ENCODE measurements at places on chromosomes 4 and X.

DNA sequence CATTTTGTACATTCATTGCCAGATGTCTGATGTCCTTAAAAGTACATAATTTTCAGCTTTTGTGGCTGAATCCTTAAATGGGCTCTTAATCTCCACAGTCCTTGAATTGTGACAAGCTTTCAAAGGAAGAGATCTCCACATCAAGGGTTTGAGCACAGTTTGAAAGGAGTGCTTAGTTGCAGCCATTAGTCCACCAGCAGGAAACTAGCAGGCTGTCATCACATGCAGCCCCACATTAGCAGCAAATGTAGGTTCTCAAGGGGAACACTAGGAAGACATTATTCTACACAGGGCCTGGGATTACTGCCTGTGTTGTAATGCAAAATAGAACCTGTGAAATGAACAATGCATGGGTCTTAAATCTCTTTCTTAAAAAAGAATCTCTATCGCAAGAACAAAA lies 173.2 kb downstream of the CBLL2 start:
- H3K4me3 ChIP-seq = no peak overlapping the region
- no peak for DNase-seq
- H3K4me1 ChIP-seq = no peaks in the 10 kb centered on the region
- no peaks in the 10 kb centered on the region for H3K36me3 ChIP-seq

GRCh38 chr4:4321951-4322688 lies 32.1 kb downstream of the ZBTB49 start:
- DNase-seq = no peak
- no peak overlapping the region for H3K27ac ChIP-seq
- no peaks in the 10 kb centered on the region for H3K4me1 ChIP-seq
- no peak overlapping the region for H3K4me3 ChIP-seq

DNA sequence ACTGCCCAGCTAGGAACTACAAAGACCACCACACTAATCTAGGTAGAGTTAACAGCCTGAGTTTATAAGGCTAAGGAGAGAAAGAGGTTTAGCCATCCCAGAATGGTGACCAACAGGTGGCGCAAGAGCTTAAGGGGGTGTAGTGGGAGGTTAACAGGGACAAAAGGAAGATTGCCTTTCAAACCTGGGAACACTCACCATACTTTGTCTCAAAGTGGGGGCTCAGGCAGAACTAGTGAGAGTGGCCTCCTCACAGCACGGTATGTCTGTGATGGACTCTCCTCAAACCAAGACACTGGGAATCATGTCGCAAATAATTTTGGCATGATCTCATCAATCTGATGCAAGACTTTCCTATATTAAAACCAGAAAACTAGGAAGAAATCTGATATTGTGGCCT lies 23.4 kb downstream of the CCNI start:
- H3K4me3 ChIP-seq = no peak overlapping the region
- no peak overlapping the region for H3K27ac ChIP-seq
- H3K27me3 ChIP-seq = no peaks in the 10 kb centered on the region
- DNase-seq = peak; percentile 54

- no peak for DNase-seq
- no peaks in the 10 kb centered on the region for H3K36me3 ChIP-seq
- no peaks in the 10 kb centered on the region for H3K4me1 ChIP-seq
- no peak overlapping the region for H3K4me3 ChIP-seq
- no peak overlapping the region for H3K27ac ChIP-seq
- no peaks in the 10 kb centered on the region for H3K27me3 ChIP-seq
Measured at GRCh38 chr4:92100975-92101374, 202.8 kb upstream of the GRID2 start.

DNA sequence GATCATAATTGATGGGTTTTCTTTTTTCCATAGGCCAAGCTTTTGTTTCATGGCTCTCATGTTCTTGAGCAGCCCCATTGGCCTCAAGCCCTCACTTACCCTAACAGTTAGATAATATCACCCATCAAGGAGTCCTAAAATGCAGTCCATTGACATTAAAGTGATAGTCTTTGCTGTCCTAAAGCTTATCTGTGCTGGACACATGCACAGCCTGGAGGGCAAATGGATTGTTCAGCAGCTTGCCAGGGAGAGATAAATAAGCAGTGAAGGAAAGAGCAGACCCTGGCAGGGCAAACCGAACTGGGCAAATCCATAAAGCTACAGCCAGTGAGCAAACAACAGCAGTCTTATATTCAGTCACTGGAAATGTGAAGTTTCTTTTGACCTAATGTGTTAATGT lies 199.6 kb upstream of the MID1 start:
- H3K4me3 ChIP-seq = no peak overlapping the region
- H3K4me1 ChIP-seq = no peaks in the 10 kb centered on the region
- DNase-seq = no peak
- H3K27me3 ChIP-seq = no peaks in the 10 kb centered on the region

DNA sequence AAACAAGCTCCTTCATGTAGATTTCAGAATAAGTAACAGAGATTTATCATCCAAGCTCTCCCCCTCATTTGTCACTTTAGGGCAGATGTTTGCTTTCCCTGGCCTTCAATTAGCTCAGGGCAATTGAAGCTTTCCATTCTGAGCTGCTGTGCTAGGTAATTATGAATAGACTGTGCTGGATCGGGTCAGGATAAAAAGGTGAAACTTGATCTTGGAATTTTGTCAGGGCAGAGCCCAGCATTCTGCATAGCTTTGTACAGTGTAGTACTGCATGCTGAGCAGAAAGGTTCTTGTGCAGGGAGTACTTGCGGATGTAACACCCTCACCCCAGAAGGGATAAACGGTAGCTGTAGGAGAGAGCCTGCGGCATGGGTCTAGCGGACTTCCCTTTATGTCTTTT lies 64.0 kb upstream of the CLDN34 start:
- no peaks in the 10 kb centered on the region for H3K4me1 ChIP-seq
- DNase-seq = no peak
- no peaks in the 10 kb centered on the region for H3K27me3 ChIP-seq
- H3K36me3 ChIP-seq = no peaks in the 10 kb centered on the region
- no peak overlapping the region for H3K27ac ChIP-seq
- no peak overlapping the region for H3K4me3 ChIP-seq

DNA sequence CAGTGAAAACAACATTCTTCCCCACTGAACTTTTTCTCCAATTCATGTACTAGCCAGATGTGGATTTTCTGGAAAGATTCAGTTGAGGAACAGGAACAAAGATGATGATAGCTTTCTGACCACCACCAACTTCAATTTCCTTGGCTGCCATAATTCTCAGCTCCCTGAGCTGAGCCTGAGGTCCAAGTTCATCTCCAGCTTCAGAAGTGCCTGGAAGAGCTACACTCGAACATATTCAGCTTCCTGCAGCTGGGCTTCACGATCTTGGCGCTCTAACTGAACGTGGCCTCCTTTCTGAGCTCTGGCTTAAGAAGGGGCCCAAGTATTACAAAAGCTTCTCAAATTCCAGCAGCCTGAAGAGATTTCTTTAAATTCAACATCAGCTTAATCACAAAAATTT lies 83.9 kb downstream of the QDPR start:
- H3K36me3 ChIP-seq = no peaks in the 10 kb centered on the region
- H3K27ac ChIP-seq = no peak overlapping the region
- DNase-seq = no peak
- no peaks in the 10 kb centered on the region for H3K4me1 ChIP-seq
- H3K27me3 ChIP-seq = no peaks in the 10 kb centered on the region

GRCh38 chr4:166324321-166324720 lies 451.3 kb downstream of the TLL1 start:
- H3K27me3 ChIP-seq = no peaks in the 10 kb centered on the region
- no peaks in the 10 kb centered on the region for H3K36me3 ChIP-seq
- H3K4me3 ChIP-seq = no peak overlapping the region
- DNase-seq = no peak

DNA sequence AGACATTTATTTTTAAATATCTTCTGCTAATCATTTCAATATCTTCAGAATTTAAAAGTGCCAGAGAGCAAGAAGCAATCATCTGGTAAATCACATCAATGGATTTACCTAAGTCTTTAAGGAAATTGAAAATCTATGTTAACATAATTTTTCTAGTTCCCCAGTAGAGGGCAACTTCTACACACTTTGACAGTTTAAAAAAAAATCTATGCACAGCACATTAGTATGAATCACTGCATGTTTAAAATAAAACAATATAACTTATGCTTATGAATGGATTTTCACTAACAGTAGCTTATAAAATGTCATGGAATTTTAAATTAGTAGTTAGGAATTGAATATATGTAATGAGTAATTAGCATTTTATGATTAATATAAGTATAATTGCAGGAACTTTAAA lies 126.5 kb downstream of the REELD1 start:
- no peak overlapping the region for H3K4me3 ChIP-seq
- H3K27ac ChIP-seq = no peak overlapping the region
- no peak for DNase-seq
- no peaks in the 10 kb centered on the region for H3K36me3 ChIP-seq

DNA sequence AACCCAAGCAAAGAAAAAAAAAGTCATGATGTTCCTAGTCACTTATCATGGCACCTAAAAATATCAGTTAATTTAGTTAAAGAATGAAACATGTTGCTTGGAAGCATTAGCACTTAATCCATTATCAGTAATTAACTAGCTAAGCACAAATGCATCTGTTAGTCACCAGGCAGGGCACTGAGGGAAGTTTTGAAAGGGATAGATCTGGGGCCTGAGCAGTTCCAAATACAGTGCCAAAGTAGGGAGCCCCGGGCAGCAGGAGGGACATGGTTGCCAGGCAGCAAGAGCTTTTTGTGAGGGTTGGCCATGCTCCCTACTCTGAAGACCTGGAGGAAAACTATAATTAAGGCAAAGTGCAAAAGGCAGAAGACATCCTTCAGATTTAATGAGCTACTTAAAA lies 62.0 kb downstream of the PHKA1 start:
- H3K27ac ChIP-seq = no peak overlapping the region
- no peak overlapping the region for H3K4me3 ChIP-seq
- no peaks in the 10 kb centered on the region for H3K27me3 ChIP-seq
- DNase-seq = no peak
- H3K4me1 ChIP-seq = no peaks in the 10 kb centered on the region

DNA sequence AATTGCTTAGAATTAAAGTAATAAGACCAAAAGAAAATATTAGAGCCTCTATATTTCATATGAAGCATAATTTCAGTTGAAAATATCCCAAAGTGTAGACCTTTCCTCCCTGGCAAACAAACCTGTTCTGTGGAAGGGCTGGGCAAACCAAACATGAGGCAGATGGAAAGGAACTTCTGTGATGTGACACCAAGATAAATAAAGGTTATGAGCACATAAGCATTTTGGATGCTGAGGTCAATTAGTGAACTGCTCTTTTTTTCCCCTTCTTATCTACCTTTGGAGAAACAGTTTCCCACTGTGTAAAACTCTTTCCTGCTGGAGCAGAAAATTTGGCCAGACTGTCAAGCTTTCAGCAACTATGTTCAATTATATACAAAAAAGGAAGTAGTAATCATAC lies 109.6 kb upstream of the STIM2 start:
- no peak overlapping the region for H3K27ac ChIP-seq
- H3K4me1 ChIP-seq = no peaks in the 10 kb centered on the region
- no peak overlapping the region for H3K4me3 ChIP-seq
- peaks cover 3% of the 10 kb centered on the region for H3K36me3 ChIP-seq
- no peak for DNase-seq
- no peaks in the 10 kb centered on the region for H3K27me3 ChIP-seq

DNA sequence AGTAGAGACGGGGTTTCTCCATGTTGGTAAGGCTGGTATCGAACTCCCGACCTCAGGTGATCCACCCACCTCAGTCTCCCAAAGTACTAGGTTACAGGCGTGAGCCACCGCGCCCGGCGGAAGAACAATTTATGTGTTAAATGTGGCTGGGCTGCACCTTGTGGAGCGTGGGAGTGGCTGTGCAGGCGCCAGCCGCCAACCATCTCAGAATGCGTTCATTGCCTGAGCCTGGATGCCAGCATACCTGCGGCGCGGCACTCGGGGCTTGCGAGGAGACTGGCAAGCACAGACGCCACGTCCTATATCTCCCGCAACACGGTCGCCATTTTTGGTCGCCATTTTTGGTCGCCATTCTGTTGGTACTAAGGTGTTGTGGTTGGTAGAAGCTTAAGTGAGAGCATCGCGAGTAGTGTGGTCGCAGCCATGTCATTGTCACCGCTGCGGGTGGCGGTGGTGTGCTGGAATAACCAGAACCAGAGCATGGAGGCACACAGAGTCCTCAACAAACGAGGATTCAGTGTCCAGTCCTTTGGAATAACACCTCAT lies 193.6 kb upstream of the HTR2C start:
- H3K4me1 ChIP-seq = no peaks in the 10 kb centered on the region
- no peak for DNase-seq
- no peak overlapping the region for H3K4me3 ChIP-seq
- no peaks in the 10 kb centered on the region for H3K36me3 ChIP-seq
- H3K27ac ChIP-seq = no peak overlapping the region

GRCh38 chrX:88424541-88424940 lies 322.5 kb upstream of the CPXCR1 start:
- no peaks in the 10 kb centered on the region for H3K36me3 ChIP-seq
- no peak overlapping the region for H3K4me3 ChIP-seq
- H3K27ac ChIP-seq = no peak overlapping the region
- no peaks in the 10 kb centered on the region for H3K27me3 ChIP-seq

GRCh38 chr4:2858451-2859217 lies 15.0 kb downstream of the ADD1 start:
- peaks cover 6% of the 10 kb centered on the region for H3K4me1 ChIP-seq
- peaks cover 6% of the 10 kb centered on the region for H3K36me3 ChIP-seq
- no peak overlapping the region for H3K4me3 ChIP-seq
- no peak overlapping the region for H3K27ac ChIP-seq
- DNase-seq = no peak
- no peaks in the 10 kb centered on the region for H3K27me3 ChIP-seq

DNA sequence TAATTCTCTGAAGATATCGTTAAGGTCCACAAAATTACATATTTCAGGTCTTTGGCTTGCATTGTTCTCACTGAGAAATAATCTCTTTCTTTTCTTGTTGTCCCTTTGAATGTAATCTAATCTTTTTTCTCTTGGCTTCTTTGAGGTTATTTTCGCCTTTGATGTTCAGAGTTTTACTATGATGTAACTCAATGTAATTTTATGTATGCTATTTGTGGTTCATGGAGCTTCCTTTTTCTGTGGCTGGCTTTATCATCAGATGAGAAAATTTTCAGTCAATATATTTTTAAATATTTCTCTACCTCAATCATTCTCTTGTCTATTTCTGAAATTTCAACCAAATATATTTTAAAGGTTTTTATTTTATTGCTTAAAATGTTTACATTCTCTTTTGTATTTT lies 672.2 kb downstream of the TRAM1L1 start:
- H3K27me3 ChIP-seq = no peaks in the 10 kb centered on the region
- no peak for DNase-seq
- H3K36me3 ChIP-seq = no peaks in the 10 kb centered on the region
- no peaks in the 10 kb centered on the region for H3K4me1 ChIP-seq
- H3K27ac ChIP-seq = no peak overlapping the region
- H3K4me3 ChIP-seq = no peak overlapping the region

- no peaks in the 10 kb centered on the region for H3K4me1 ChIP-seq
- H3K27me3 ChIP-seq = no peaks in the 10 kb centered on the region
- H3K36me3 ChIP-seq = no peaks in the 10 kb centered on the region
- DNase-seq = no peak
- no peak overlapping the region for H3K4me3 ChIP-seq
Measured at GRCh38 chrX:31123335-31123734, 51.5 kb upstream of the FTHL17 start.

- H3K4me1 ChIP-seq = no peaks in the 10 kb centered on the region
- H3K36me3 ChIP-seq = no peaks in the 10 kb centered on the region
- peak; percentile 14 for DNase-seq
- H3K27me3 ChIP-seq = no peaks in the 10 kb centered on the region
- no peak overlapping the region for H3K27ac ChIP-seq
Measured at GRCh38 chrX:41695426-41695825, 6.7 kb downstream of the GPR34 start.
